Activated CD4-positive, alpha-beta T cell treated with anti-CD3 and anti-CD28 coated beads, Interleukin-2, amount 10 ng/mL, durations not matched to agents 7 days and 5 days (primary cell): ENCODE measurements at places on chromosomes 16 and 17. TPM values are rescaled to one million over a fixed set of nuclear protein-coding genes. Genes with fewer than 3 reads are reported as not detected.

Gene KRT33A
- not detected for total RNA-seq

Gene CLEC3A
- not detected for total RNA-seq

Gene FBXW10
- not detected for total RNA-seq

Gene CAPNS2
- not detected for total RNA-seq

Gene KRT12
- total RNA-seq, result not detected

Gene CHST4
- total RNA-seq, result not detected

Gene CACNA1H
- 3.2 TPM for total RNA-seq

Gene CCL4
- 3.9 TPM for total RNA-seq

Gene USB1
- 52.0 TPM for total RNA-seq

Gene KRTAP9-8
- total RNA-seq, result not detected

Gene CCL11
- total RNA-seq, result not detected

Gene KCNJ18
- not detected for total RNA-seq

Gene MSLN
- total RNA-seq, result not detected

Gene PLCG2
- total RNA-seq, result 3.1 TPM

Gene PRPSAP2
- total RNA-seq, result 49.0 TPM

Gene ZSWIM7
- total RNA-seq, result 18.1 TPM

Gene LGALS9B
- 0.44 TPM for total RNA-seq

Gene USP31
- 6.8 TPM for total RNA-seq

Gene CCDC200
- total RNA-seq, result not detected
